Stimulated activated CD4-positive, alpha-beta T cell treated with anti-CD3 and anti-CD28 coated beads, Interleukin-1b, Interleukin-23, amount 100 ng/mL, for 1 hour (primary cell): ENCODE measurements at places on chromosomes 11 and 22.

DNA sequence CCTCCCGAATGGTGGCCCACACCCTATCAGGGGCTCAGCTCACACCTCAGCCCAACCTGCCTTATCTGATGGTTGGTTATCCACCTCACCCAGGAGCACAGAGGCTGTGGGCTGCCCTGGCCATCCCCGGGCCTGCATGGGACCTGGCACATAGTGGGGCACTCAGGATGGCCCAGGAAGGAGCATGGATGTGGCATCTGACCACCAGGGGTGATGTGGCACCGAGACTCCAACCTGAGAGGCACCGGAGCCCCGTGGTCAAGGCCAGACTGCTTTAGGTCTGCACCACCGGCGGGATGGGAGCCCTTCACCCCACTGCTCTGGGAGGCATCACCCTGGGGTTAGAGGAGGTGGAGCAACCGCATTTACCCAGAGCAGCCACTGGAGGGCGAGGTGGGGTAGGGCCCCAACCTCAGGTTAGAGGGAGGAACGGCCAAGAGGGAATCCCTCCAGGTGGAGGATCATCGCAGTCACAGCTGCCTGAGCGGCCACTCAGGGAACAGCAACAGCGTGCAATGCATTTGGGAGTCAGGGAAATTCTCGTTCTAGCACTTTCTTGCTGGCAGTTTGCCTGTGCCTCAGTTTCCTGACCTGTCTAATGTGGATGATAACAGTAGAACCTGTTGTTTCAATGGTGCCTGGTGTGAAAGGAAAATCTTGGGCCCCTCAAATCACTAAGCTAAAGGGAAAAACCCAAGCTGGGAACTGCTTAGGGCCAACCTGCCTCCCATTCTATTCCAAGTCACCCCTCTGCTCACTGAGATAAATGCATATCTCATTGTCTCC lies 52.9 kb upstream of the CARS1 start:
- DNase-seq, result no peak

DNA sequence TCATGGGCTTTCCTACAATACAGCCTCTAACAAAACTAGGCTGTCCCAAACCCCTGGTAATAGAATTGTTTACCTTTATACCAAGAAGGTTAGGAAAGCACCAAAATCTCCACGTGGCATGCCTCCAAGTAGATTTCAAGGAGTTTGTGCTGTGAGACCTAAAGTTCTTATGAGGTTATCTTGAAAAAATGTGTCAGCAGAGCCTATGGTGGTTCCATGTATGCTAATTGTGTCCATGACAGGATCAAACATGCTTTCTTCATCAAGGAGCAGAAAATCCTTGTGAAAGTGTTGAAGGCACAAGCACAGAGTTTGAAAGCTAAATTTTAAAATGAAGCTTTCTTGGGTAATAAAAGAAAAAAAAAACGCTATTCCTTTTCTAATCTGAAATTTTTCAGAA lies 36.2 kb downstream of the CCDC73 start:
- DNase-seq, result no peak

GRCh38 chr11:76276046-76276780 lies 69.9 kb upstream of the WNT11 start:
- DNase-seq, result no peak

GRCh38 chr22:40178417-40179409 lies 988 bp downstream of the TNRC6B start:
- no peak for DNase-seq

DNA sequence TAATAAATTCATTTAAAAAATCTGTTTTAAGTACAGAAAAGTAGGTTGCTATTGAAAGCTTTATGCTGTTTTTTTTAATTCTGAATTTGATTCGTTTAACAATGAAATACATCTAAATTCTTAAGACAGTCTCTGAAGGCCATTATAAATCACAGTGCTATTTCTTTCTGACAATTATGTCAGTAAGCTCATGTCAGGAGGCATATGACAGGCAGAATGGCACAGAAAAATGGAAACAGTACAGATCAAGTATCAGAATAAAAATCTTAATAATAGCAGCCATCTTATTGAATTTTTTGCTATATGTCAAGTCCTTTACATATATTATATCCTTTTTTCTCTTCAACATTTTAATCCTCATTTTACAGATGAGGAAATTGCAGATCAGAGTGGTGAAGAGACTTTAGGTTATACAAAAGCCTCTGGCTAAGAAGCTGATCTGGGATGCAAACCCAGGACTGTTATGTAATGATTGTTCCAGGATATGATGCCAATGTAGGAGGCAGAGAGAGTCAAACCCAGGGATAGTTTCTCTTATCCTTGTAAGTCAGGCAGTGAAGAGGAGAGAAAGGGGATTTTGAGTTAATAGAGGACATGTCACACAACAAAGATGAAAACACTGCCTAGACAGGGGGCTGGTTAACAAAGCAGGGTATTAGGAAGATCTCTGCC lies 283.1 kb upstream of the CCDC90B start:
- no peak for DNase-seq

DNA sequence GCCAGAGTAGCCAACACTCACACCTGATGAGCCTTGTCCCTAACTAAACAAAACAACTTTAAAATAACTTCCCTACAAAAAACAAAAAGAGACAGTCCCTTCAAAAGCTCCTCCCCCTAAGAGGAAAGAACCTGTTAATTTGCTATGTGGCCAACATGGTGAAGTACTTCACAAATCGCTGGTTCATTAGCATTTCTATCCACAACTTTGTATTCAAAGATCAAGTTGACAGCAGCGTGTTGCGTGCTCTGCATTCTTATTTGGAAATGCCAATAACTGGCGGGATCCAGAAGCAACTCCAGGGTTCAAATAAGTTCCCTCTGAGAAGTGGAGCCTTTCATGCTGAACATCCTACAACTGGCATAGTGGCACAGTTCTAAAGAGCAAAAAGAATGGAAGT lies 48.6 kb downstream of the CADM1 start:
- DNase-seq, result no peak

- no peak for DNase-seq
These were observed 180.9 kb upstream of the ZBED5 start for GRCh38 chr11:11038782-11039181.

DNA sequence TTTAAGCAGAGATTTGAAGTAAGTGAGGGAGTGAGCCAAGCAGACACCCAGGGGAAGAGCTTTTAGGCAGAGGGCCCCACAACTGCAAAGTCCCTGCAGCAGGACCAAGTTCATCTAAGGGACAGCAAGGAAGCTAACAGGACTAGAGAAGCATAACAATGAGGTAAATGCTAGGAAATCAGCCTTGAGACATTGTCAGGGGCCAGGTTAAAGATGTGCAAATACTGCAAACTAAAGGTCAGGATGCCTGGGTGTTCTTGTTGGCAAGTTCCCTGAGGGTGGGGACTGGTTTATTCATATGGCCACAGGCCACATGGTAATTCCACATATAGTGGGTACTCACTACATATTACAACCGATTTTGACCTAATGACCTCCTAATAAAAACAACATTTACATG lies 399.2 kb upstream of the NARS2 start:
- no peak for DNase-seq

- DNase-seq, result no peak
These were observed 843 bp downstream of the OR56B1 start for GRCh38 chr11:5737091-5737490.

- no peak for DNase-seq
These were observed 4.2 kb downstream of the ALDH3B1 start for GRCh38 chr11:68014157-68014946.

- no peak for DNase-seq
These were observed 36.3 kb upstream of the SHISAL1 start for GRCh38 chr22:44348971-44349560.

- DNase-seq, result no peak
These were observed 8.0 kb downstream of the MRTFA start for GRCh38 chr22:40628354-40629042.

DNA sequence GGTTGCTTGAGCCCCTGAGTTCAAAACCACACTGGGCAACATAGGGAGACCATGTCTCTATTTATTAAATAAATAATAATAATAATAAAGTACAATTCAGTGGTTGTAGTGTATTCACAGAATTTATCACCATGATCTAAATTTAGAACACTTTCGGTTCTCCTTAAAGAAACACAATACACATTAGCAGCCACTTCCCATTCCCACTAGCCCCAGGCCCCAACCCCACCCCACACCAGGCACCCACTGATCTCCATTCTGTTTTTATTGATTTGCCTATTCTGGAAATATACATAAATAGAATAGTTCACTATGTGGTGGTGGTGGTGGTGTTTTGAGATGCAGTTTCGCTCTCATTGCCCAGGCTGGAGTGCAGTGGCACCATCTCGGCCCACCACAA lies 45.7 kb downstream of the BCL2L13 start:
- DNase-seq, result no peak

- no peak for DNase-seq
These were observed 26.0 kb downstream of the PARVG start for GRCh38 chr22:44206696-44207095.

DNA sequence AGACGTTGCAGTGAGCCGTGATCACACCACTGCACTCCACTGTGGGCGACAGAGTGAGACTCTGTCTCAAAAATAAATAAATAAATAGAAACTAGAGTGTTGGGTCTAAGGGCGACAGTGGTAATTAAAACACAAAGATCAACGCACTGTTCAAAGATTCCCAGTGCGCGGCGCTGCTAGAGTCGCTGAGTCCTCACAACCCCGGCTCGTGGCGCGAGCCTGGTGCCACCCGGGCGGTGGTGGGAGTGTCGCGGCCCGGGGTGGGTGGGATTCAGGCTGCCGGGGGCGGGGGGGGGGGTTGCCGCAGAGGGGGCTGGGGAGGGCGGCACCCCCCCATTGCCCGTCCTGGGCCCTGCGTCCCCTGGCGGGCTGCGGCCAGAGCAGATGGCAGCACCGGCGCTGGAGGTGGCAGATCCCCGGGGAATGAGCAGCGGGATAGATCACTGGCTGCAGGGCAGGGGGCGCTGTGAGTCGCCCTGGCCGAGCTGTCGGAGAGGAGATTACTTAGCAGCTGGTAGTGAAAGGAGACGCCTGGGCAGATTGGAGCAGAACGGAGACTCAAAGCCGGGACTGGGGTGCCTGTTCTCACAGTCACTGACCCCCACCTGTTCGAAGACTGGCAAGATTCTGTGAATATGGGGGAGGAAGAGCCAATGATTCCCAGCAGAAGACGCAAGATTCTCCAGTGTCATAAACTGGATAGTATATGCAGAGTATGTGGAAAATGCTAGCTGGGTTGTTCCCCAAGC lies 30.2 kb upstream of the APOBEC3A start:
- DNase-seq, result no peak

GRCh38 chr11:27291954-27292636 lies 70.9 kb downstream of the CCDC34 start:
- no peak for DNase-seq

- DNase-seq, result no peak
These were observed 16.9 kb downstream of the SERPINH1 start for GRCh38 chr11:75578977-75579376.

DNA sequence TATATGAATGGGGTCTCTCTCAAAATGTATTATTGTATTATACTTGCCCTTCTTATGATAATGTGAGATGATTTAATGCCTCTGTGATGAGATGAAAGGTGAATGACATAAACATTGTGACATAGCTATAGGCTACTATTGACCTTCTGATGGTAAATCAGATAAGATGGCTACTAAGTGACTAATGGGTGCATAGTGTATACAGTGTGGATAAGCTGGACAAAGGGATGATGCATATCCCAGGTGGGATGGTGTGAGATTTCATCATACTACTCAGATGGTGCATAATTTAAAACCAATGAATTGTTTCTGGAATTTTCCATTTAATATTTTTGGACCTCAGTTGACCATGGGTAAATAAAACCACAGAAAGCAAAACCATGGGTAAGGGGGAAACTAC lies 243.5 kb downstream of the SBF2 start:
- no peak for DNase-seq

GRCh38 chr22:24400034-24400725 lies 27.2 kb upstream of the ADORA2A start:
- no peak for DNase-seq

- DNase-seq, result no peak
These were observed 38.1 kb upstream of the CSNK2A3 start for GRCh38 chr11:11391169-11391568.

- no peak for DNase-seq
These were observed 808.0 kb upstream of the LUZP2 start for GRCh38 chr11:23688835-23689234.

GRCh38 chr22:29706486-29706885 lies 13.3 kb upstream of the CABP7 start:
- DNase-seq, result no peak

- no peak for DNase-seq
These were observed 49.5 kb downstream of the IGLL5 start for GRCh38 chr22:22936915-22937656.

GRCh38 chr22:38214302-38215056 lies 12.7 kb downstream of the MAFF start:
- peak; percentile 49 for DNase-seq

DNA sequence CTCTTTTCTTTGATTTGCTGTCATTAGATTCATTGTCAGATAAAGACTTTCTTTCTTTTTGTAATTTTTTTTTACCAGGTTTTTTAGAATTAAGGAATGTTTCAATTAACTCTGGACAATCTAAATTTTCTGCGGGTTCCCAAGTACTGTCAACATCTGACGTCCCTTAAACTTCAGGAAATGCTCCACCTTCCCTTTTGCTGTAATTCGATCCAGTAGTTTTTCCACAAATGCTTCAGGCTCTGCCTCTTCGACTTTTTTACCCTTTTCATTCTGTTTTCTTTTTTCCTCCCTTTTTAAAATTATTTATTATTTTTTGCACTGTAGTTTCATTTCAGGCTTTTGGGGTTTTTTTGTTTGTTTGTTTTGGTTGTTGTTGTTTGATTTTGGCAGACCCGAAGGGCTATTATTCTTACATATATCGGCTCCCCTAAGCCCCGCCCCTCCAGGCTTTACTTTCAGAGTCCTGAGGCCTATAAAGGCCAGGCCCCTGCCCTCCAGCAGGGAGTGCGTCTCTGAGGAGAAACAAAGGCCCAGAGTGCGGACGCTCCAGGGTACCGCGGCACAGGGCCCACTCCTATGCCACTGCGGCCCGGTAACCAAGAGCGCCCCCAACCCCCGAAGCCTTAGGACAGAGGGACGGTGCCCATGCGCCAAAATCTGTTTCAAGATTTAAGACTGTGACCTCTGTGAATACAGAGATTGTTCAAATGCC lies 116.4 kb downstream of the TYR start:
- no peak for DNase-seq

DNA sequence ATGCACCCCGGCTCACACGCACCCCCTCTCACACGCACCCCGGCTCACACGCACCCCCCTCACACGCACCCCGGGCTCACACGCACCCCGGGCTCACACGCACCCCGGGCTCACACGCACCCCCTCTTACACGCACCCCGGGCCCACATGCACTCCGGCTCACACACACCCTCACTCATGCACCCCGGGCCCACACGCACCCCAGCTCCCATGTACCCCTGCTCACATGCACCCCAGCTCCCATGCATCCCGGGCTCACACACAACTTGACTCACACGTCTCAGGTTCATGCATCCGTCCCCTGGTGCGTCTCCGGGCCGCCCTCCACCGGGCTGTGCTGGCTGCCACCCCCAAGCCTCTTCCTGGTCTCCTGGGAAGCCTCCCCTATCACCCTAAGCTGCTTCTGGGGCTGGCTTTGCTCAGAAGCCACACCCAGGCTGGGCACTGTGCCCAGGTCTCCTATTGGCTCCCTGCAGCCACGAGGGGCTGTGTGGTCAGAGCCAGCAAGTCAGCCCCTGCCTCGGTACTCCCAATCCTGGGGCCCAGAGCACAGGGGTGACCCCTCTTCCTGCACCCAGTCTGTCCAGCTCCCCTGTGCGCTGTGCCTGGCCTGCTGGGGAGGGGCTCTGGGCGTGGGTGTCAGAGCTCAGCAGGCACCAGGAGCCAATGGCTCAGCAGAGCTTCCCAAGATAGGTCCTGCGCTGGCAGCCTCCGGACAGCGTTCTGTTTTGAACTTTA lies 16.9 kb downstream of the TSPAN4 start:
- DNase-seq, result no peak
